ENCODE measurements at places on chromosomes 12 and 14. TPM values are rescaled to one million over a fixed set of nuclear protein-coding genes. Genes with fewer than 3 reads are reported as not detected.
A peak's percentile ranks its signal among the peaks of the same experiment; 100 is the strongest.

GRCh38 chr14:42174357-42174756, 567.7 kb downstream of the LRFN5 start:
- DNase-seq: no peak

- no peak for DNase-seq
Observed at GRCh38 chr14:74660167-74660566, 48.1 kb upstream of the LTBP2 start.

GRCh38 chr14:103728141-103728540, 12.5 kb downstream of the ZFYVE21 start:
- DNase-seq: no peak

GRCh38 chr14:65377576-65377975, 35.0 kb upstream of the FUT8 start:
- no peak for DNase-seq

- DNase-seq: no peak
Observed at GRCh38 chr12:70418101-70418500, 52.0 kb downstream of the KCNMB4 start.

DNA sequence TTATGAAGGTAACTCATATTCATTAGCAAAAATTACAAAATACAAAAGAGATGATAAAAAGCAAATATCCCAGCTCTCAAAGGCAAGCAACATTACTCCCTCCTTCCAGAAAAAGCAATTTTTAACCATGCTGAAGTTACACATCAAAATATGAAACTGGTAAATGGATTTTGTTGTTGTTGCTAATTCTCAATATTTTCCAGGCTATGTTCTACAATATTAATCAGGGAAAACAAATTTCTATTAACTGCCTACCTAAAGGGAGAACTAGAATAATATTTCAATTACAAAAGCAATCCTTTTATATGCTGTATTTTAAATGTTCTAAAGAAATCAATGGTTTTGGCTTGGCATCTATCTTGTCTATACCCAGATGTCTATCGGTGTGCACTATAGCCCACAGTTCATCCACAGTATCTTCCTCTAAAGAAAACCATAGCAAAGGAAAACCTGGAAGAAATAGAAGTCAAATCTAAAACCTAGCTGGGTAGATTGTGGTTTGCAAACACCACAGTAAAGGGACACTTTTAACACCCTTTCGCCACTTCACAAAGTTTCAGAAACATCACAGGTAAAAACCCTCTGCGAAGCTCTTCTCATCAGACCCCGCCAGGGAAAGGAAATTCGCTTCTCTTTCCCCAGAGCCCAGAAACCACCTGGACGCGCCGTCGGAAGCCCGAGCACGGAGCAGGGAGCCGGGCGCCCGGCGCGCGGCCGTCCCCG, 32.0 kb downstream of the TC2N start:
- DNase-seq: peak; percentile 35

GRCh38 chr12:97939156-97939555, 476.6 kb downstream of the RMST start:
- DNase-seq: no peak

- no peak for DNase-seq
Observed at GRCh38 chr12:46224386-46224785, 44.5 kb downstream of the SLC38A1 start.

DNA sequence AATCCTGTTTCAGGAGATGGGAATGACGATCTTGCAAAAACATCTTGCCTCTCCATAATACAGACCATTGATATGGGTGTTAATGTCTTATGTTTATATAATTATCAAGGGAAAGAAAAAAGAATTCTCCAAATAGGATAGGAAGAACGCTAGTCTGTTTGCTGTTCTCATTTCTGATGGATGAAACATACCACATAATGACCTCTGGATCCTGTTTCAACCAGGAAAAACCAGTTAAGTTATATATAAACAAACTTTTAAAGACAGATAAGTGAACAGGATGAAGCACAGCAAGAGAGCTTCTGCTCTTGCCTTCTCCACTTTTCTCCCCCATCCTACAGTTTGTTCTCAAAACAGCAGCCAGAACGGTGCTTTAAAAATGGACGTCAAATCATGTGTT, 27.8 kb downstream of the COQ6 start:
- DNase-seq: no peak

GRCh38 chr12:56346675-56347074, 8.0 kb downstream of the IL23A start:
- DNase-seq: peak; percentile 12

- DNase-seq: no peak
Observed at GRCh38 chr14:68506645-68507419, 286.0 kb downstream of the ZFP36L1 start.

- DNase-seq: no peak
Observed at GRCh38 chr12:4203772-4204376, 69.7 kb upstream of the CCND2 start.

DNA sequence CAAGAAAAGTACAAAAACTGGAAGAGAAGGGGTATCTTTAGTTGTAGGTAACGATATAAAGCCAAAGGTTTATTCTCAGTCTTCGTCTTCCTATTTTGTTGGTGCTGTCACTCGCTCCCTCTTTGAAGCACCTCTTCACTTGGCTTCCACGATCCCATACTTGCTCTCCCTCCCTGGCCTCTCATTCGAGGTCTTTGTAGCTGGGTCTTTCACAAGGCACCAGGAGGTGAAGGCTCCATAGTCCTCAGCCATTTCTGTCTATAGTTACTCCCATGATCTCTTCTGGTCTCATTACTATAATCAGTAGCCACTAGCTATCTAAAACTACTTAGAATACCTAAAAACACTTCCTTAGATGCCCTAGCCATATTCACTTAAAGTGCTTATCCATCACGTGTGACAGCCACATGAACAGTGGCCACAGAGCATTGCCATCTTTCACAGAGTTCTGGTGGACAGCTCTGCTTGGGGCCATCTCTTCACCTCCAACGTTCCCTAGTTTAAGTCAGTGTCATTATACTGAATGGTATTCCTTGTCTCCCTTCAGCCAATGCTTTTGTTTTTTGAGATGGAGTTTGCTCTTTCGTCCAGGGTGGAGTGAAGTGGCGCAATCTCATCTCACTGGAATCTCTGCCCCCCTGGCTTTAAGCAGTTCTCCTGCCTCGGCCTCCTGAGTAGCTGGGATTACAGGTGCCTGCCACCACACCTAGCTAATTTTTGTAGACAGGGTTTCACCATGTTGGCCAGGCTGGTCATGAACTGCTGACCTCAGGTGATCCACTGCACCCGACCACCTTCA, 57.1 kb downstream of the ATP2A2 start:
- DNase-seq: no peak

OTOGL gene
- total RNA-seq: not detected

NABP2 gene
- total RNA-seq: 84.5 TPM

SLC2A13 gene
- 5.6 TPM for total RNA-seq
